Mammary epithelial cell (primary cell): ENCODE measurements at places on chromosomes 12 and 14.

GRCh38 chr12:26938701-26939062 is 412 bp downstream of the FGFR1OP2 start:
- DNase-seq = no peak

GRCh38 chr14:36020120-36021029 is 156.1 kb downstream of the PTCSC3 start:
- DNase-seq = no peak

- no peak for DNase-seq
Measured at GRCh38 chr12:26539131-26539530, 293.9 kb downstream of the ITPR2 start.

DNA sequence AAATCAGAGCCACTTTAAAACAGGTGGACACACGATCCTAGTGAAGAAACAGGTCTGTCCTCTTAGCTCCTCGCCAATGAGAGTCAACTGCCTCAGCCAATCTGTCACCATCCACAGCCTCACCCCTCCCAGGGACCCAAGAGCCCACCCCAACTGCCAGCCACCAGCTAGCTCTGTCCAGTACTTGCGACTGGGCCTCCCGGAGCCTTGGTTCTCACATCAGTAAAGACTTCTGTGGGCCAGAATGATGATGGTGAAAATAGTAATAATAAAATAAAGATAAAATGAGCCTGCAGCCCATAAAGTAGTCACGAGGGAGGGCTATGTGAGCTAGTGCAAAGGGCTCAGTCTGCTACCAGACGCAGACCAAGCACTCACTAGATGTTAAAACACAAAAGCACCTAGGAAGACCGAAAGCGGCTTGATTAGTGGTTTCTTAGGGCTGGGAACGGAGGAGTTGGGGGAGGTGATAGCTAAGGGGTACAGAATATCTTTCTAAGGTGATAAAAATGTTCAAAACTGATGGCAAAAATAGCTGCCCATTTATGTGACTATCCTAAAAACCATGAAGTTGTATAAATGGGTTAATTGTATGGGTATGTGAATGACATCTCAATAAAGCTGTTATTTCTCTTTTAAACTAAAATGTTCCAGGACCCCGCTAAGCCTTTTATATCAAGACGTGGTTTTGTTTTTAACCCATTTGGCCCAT is 39.8 kb downstream of the ACTN1 start:
- DNase-seq = no peak

- DNase-seq = no peak
Measured at GRCh38 chr12:30437616-30438015, 258.1 kb downstream of the IPO8 start.

DNA sequence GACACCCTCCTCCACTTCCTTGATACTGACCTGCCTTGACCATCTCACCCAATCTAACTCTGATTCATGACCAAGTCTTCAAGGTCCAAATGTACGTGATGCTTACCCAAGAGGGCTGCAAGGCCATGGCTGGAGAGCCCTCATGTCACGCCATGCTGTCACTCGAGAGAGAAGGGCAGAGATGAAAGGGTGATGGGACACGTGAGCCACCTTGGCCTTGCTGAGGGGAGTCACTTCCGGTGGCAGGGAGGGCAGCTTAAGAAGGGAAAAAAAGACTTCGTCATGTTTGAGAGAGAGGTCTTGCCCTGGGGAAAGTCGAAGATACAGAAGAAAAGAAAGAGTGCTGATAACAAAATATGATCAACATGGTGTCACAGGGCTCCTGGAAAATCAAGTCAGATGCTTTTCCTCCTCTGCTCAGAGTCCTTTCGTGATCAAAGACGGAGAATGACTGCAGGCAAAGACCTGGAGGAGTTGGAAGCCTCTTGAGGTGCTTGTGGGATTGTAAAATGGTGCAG is 3.3 kb upstream of the SCARB1 start:
- DNase-seq = no peak

- DNase-seq = no peak
Measured at GRCh38 chr14:77955816-77956484, 156.0 kb downstream of the ADCK1 start.

GRCh38 chr12:113092607-113093408 is 36.3 kb downstream of the DTX1 start:
- no peak for DNase-seq

- no peak for DNase-seq
Measured at GRCh38 chr14:58739674-58740073, 101.9 kb downstream of the DACT1 start.

GRCh38 chr12:91347481-91348214 is 165.0 kb upstream of the DCN start:
- DNase-seq = no peak

GRCh38 chr12:45131506-45131905 is 80.6 kb upstream of the DBX2 start:
- no peak for DNase-seq

DNA sequence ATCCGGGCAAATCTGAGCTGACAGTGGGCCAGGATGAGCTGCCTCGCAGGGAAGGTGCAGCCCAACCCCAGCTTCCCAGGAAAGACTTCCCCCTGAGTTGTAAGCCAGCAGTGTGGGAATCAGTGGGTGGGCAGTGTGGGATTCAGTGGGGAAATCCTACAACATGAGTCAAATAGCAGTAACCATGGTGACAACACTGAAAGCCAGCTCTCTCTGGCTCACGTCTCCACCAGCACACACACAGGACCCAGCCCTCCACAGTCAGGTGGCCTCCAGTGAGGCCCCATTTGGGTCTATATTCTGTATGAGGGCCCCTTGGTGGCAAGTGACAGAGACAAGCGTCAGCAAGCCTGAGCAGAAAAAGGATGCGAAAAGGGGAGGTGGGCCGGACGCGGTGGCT is 6.0 kb upstream of the LGALS3 start:
- DNase-seq = peak; percentile 73

GRCh38 chr12:109987615-109988014 is 8.6 kb downstream of the GIT2 start:
- no peak for DNase-seq

- peak; percentile 71 for DNase-seq
Measured at GRCh38 chr12:54853933-54854538, at the start of gene MUCL1. Gene MUCL1, plus strand, starts transcription at chr12:54854516. Its CDS starts 67 bp downstream, at chr12:54854583.

DNA sequence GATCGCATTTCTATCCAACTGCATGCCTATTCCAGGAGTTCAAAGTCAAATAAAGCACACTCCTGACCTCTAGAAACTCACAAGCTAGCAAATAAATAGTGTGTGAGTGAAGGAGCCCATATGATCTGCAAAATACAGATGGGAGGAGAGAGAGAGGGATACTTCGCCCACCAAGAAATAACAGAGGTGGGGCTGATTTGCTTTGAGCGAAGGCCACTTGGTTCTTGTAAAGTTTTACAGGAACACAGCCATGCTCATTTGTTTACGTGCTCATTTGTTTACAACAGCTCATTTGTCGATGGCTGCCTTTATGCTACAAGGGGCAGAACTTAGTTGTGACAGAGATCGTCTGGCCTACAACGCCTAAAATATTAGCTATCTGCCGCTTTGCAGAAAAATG is 63.4 kb upstream of the GPATCH2L start:
- DNase-seq = no peak

- DNase-seq = no peak
Measured at GRCh38 chr12:43669373-43669772, 89.2 kb downstream of the PUS7L start.

DNA sequence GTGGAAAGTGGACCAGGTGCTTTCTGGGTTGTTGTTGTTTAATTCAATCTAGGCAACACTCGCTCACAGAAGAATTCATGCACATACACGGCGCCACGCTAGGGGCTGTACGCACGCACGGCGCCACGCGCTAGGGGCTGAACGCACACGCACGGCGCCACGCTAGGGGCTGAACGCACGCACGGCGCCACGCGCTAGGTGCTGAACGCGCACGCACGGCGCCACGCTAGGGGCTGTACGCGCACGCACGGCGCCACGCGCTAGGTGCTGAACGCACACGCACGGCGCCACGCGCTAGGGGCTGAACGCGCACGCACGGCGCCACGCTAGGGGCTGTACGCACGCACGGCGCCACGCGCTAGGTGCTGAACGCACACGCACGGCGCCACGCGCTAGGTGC is 54.3 kb downstream of the NINJ2 start:
- DNase-seq = no peak

DNA sequence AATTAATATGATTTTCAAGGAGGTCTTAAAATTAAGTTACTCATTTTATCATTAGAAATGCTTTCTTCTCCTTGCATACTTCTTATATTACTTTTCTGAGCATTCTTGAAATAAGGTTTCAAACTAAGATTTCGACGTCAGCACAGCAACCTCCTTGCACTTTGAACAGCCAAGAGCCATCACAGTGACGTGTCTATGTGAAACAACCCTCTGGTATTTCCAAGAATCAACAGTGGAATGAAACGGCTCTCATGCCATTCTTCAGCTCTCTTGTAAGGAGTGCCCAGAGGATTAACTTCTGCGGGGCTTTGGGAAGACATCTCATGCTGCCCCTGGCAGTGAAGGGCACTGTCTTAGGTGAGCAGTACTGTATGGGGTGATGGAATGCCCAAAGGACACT is 109.2 kb downstream of the EFCAB11 start:
- no peak for DNase-seq

GRCh38 chr14:64698903-64699302 is 5.3 kb upstream of the PLEKHG3 start:
- DNase-seq = no peak

- DNase-seq = no peak
Measured at GRCh38 chr12:62861586-62861985, 73.4 kb downstream of the PPM1H start.

DNA sequence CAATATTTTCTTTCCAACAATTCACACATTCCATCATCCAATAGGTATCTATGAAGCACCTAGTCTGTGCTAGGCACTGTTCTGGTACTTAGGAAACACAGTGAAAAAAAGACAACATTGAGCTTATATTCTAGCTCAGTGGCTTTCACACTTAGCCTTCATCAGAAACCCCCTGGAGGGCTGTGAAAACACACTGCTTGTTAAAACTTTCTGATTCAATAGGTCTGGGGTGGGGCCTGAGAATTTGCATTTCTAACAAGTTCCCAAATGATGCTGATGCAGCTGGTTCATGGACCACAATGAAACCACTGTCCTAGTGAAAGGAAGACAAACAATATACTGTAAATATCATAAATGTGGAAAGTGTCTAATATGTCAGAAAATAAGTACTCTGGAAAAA is 5.9 kb downstream of the VTI1B start:
- DNase-seq = no peak

DNA sequence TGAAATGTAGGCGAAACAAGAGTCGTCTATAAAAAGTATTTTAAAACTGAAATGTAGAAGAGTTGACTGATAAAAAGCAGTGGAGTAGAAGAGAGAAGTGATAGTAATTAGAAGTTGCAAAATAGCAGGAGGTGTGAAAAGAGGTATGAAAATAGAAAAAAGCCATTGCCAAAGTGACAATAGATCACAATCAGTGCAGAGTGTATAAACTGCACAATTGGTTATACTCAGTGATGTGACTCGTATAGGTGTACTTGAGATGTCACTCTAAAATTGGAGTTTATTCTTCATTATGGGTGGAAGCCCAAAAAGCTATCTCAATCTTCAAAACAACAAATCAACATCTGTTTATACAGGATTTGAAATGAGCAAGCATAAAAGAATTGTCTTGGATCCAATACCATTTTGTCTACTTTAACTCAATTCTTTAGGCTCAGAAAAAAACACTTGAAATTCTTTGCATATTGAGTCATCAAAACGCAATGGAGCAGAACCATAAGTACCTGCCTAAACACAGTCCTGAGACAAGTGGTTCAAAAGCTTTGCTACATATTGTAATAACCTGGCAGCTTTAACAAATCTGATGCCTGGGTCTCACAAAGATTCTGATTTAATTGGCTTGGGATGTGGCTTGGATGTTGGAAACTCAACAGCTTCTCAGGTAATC is 8.8 kb downstream of the IKBIP start:
- peak; percentile 79 for DNase-seq

DNA sequence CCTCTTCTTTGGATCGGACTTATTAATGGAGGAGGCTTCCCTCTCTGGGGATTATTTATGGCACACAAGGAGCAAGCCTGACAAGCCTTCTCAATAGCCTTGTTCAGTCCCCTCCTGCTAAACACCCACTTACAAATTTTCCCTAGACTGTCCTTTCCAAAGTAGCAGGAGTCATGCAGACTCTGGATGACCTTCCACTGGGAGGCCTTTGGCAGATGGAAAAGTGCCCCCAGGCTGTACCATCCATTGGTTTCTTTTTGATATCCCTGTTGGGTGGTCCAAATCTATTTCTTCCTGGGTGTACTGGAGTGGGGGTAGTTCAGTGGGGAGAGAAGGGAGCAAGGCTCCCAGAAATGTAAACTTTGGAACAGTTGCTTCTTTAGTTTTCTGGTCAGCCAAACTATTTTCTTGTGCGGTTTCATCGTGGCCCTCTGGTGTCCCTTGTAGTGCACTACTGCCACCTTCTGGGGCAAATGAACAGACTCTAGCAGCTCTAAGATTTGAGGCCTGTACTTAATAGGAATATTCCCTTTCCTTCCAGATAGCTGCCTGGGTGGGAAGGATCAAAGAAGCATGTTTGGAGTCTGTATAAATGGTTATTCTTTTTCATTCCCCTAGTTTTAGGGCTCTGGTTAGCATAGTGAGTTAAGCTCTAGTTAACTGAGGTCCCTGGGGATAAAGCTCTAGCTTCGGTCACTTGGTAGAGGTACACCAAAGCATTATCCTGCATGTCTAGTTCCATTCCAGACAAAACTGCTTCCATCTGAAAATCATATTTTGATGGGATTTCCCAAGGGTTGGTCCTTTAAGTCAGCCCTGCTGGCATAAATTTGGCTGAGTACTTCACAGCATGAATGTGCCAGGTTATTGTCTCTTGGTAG is 409.5 kb downstream of the SLC6A15 start:
- peak; percentile 66 for DNase-seq

DNA sequence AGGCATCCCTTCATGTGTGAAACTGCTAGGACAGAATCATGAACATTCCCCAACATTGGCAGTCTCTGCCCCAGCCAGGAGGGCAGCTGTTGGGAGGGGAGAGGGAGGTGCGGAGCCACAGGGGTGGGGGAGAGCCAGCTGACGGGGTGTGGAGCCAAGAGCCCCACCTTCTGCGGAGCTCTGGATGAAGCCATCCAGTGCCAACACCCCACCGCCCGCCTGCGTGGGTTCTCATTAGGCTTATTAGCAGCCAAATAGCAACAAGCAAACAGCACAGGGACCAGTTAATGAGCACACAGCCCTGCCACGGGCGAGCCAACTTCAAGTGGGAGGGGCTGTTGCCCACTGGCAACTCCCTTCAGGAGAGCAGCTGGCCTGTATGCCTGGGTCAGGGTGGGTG is 12.1 kb downstream of the LTBP2 start:
- DNase-seq = no peak

DNA sequence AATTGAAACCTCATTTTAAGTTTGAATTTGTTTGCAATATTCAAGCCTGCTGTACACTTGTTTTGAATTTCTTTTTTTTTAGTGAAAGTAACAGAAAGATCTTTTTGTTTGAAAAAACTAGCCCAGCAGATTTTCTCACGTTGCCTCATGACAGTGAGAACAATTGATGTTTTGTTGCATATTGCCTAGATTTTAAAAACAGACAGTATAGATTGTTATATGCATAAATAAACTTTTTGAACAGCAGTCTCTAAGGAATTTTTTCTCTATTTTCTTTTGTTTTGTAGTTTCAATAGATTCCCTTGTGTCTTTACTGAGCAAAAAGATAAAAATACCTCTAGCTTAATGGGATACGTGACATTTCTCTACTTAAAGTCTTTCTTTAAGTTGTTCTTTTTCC is 15.4 kb downstream of the OR6C6 start:
- DNase-seq = no peak
